ENCODE measurements at places on chromosomes 2 and 18.
A peak's percentile ranks its signal among the peaks of the same experiment; 100 is the strongest.

DNA sequence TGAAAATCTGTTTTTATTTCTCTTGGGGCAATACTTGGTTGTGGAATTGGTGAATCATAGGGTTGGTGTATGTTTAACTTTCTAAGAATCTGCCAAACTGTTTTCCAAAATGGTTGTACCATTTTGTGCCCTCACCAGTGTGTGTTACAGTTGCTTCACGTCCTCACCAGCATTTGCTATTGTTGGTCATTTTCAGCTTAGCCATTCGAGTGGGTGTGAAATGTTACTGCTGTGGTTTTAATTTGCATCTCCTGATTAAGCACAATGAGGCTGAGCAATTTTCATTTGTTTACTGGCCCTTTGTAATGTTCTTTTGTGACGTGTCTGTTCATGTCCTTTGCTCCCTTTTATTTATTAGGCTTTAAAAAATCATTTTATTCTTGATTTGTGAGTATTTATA lies 49.7 kb downstream of the FOSL2 start:
- no peak for DNase-seq

DNA sequence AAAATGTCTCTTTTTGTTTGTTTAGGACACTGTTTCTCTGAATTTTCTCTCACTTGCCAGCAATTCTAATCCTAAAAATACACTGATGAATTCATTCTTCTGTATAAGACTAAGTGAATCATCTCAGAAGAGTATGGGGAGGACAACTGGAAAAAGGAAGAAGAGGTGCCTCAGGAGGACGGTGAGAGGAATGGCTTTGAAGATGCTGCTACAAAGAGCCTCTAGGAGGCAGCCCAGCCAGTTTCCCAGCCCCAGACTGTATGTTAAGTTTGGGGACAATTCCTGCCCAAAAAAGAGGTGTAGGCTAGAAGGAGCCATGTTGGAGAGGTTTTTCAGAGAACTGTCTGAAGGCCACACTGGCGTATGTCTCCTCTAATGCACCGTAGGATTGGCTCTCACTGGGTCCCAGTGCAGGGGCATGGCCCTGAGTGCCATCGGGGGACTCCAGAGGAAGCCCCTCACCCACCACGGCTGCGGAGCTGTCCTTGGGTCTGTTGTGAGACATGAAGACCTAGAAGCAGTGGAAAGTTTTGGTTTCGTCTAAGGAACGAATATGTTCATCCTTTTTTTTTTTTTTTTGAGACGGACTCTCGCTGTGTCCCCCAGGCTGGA lies 3.1 kb upstream of the SDC1 start:
- no peak for DNase-seq

GRCh38 chr2:191202209-191202721 lies 42.9 kb upstream of the MYO1B start:
- no peak for DNase-seq

- DNase-seq: no peak
Observed at GRCh38 chr18:55546851-55547704, 40.9 kb downstream of the TCF4 start.

GRCh38 chr18:65592435-65592834 lies 158.4 kb upstream of the CDH7 start:
- no peak for DNase-seq

DNA sequence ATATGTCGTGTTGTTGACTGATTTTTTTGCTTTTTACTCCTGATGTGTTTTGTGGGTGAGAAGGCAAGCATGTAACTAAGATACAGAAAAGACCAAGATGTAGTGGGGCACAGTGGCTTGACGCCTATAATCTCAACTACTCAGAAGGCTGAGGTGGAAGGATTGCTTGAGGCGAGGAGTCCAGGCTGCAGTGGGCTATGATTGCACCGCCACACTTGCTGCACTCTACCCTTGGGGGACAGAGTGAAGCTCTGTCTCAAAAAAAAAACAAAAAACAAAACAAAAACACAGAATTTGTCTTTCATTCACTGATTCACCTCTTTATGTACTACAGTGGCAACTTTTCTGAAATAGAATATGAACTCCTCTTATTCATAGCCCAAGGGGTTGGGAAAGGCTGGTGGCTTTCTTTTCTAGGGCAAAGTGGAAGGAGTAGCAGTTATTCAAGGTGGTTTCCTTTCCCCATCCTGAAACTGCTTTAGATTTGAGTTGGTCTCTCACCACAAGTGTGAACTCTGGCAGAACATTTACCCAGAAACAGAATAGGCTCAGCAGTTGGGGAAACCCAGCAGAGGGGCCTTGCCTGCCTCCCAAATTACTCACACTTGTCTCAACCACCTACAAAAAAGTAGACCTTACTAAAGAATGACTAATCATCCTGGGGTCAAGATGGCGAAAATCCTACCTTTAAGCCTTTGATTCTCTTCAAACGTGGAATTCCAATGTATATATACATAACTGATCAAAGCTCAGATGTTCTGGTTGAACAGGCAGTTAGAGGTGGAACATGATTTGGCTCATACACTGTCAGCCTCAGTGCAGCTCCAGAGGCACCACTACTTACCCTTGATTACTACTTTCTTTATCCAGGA lies 6.5 kb downstream of the TANK start:
- no peak for DNase-seq

DNA sequence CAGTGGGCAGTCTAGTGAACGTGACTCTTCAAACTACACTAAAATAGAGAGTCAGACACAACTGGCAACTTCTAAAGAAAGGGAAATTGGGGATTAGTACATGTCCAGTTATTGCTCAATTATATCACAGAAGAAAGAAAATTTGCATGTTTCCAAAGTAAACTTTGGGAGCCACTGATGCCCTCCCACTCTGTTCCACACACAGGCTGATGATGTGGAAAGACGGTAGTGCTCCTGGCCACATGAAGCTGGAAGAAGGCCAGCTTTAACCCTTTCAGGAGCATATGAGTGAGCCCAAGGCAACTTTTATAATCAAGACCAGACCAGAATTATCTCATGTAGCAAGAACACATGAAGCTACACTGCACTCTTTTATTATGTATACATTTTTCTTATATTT lies 141.0 kb downstream of the NR4A2 start:
- no peak for DNase-seq

DNA sequence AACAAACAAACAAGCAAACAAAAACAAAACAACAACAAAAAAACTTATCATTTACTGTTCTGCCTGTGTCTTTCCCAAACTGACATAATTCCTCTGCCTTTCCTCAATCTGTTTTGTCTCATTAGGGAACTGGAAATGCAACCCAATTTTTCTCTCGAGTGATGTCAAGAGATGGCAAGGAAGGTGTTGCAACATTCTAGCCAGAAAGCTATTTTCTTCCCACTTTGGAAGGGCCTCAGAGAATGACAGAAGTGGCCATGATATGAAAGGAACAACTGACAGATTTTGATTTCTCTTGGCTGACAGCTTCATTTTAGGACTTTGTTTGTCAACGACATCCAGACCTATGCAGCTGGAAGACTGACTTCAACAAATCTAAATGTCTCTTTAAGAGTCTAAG lies 24.7 kb downstream of the RND3 start:
- DNase-seq: no peak

DNA sequence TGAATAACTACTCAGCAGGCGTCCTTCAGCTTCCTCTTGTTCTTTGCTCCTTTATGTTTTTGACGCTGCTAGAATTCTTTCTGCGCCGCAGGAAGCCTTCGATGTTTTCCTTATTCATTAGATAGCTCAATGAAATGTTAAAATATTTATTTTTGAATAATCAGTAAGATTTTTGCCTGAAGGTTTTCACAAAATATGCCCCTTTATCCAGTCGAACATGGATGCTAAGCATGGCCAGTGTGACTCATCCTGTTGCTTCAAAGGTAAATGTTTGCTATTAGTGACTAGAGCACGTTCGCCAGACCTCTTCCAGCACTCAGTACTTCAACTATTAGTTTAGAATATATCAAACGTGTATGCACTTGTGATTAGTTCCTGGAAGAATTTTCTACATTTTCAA lies 7.6 kb upstream of the MEIS1 start:
- no peak for DNase-seq

GRCh38 chr2:213232649-213233437 lies 51.4 kb upstream of the SPAG16 start:
- DNase-seq: peak; percentile 4

GRCh38 chr2:140624200-140624599 lies 1506.6 kb downstream of the LRP1B start:
- no peak for DNase-seq

GRCh38 chr18:35861367-35862118 lies 110.9 kb upstream of the RMP24 start:
- no peak for DNase-seq

GRCh38 chr2:219410390-219410789 lies 7.8 kb upstream of the DES start:
- DNase-seq: no peak

- no peak for DNase-seq
Observed at GRCh38 chr2:186135686-186136085, 350.4 kb upstream of the ZC3H15 start.

DNA sequence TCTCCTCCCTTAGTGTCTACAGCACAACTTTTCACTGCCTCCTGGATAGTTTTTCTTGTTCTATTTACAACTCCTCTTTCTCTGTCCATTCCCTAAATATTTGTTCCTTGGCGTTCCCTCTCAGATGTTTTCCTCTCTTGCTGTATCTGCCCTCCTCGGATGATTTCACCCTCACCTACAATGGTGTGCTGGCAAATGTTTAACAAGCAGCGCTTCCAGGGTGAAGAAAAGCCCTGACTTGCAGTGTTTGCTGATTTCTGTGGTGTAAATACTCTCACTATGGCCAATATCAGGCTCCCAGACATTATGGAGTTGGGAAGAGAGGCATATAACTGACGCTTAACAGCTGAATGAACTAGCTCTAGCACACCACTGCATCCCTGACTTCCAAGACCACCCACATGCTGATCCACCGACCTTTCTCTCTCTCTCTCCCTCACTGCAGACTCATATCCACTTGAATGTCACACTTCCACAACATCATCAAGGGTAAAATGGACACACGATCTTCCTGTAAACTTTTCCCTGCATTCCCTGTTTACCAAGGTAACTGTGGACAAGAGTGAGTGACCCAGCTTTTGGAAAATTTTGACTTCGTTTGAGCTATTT lies 31.5 kb upstream of the SPTBN1 start:
- no peak for DNase-seq

GRCh38 chr18:55663891-55664290 lies 75.9 kb upstream of the TCF4 start:
- no peak for DNase-seq

DNA sequence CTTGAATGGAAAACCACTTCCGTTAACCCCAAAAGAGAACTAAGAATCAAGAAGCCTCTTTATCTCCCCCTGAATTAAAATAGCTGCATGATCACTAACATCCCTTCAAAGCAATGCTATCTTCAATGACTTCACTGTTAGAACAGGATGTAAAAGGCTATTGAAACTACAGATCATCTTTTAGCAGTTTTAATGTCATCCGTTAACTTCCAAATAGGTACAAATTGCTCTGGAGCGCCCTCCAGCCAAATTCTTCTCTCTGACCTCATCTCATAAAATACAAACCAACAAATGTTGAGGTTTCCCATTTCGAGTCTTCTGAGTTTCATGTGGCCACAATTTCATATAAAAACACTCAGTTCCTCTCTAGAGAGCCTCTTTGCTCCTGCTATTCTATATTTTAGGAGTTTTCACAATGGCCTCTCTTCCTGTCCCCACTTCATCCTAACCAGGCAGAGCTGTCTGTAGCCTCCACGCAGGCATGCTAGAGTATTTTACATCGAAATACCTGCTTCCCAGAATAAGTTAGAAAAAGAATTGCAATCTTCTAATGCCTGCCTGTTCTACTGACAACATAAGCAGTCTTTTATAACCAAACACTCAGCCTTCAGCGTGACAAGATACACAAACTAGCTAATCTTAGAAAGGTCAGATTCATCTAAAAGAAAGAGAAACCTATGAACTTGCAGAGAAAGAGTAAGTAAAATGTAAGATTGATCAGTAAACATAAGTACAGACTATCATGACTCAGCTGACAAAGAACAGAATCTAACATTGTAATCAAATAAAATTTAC lies 37.9 kb downstream of the B4GALT6 start:
- DNase-seq: no peak

DNA sequence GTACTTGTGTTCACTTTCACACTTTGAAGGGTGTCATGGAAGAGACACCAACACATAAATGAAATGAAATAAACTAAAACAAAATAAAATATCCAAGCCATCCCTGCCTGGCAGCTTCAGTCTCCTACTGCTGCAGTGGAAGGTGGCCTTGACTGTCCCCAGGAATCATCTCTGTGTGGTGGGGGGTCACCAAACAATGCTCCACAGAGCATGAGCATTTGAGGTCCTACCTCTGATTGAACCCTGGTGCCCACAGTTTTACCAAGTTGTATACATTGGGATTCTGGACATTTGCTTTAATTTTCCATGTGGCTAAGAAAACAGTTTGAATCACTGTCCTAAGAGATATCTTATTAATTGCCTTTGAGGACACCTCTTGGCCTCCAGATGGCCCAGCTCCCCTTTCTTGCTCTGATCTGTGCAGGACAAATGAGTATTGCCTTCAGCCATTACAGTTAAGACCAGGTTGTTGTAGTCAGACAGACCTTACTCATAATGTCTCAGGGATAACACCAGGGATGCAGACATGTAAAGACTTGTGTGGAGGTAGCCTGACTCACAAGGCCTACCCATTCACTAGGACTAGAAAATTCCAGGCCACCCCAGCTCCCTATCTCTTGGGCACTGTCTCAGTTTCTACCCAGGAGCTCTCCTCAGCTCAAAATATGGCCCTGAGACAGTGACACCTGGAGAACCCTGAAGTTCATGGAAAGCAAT lies 195.0 kb downstream of the MYCN start:
- DNase-seq: no peak

- no peak for DNase-seq
Observed at GRCh38 chr18:49863769-49864621, 50.7 kb upstream of the ACAA2 start.

DNA sequence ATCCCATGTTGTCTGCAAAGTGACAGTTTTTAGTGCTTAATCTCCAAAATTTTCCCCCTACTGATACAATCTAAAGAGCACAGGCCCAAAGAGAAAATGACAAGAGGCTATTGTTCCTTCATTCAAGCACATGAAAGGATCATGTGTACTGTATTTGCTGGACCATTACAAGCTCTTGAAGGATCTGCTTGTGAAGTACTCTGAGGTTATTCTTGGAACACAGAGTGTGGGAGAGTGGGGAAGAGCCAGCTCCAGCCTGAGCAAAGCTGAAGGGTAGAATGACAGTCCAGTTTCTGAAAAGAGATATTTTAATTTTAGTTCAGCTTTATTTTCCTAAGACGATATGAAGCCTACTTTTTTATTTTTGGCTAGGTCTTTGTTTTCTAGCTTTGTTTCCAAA lies 112.2 kb downstream of the GALNT3 start:
- no peak for DNase-seq

Measured in stimulated activated CD4-positive, alpha-beta T cell treated with anti-CD3 and anti-CD28 coated beads, TNF-alpha, amount 100 ng/mL, for 1 hour (primary cell).